Osteocyte (in vitro differentiated cells): ENCODE measurements at places on chromosomes 2 and 18. TPM values are rescaled to one million over a fixed set of nuclear protein-coding genes. Genes with fewer than 3 reads are reported as not detected.

- no peak overlapping the region for H3K4me3 ChIP-seq
- DNase-seq: no peak
- H3K27me3 ChIP-seq: no peaks in the 10 kb centered on the region
- no peaks in the 10 kb centered on the region for H3K36me3 ChIP-seq
- no peaks in the 10 kb centered on the region for H3K4me1 ChIP-seq
- H3K27ac ChIP-seq: no peak overlapping the region
Measured at GRCh38 chr2:2142345-2142744, 188.7 kb downstream of the MYT1L start.

Gene LRRTM4
- not detected in 2 replicates for total RNA-seq

GRCh38 chr2:119713819-119714490 is 35.0 kb downstream of the TMEM177 start:
- DNase-seq: no peak
- no peaks in the 10 kb centered on the region for H3K36me3 ChIP-seq
- H3K27ac ChIP-seq: no peak overlapping the region
- no peaks in the 10 kb centered on the region for H3K4me1 ChIP-seq

Gene AOX1
- 0.97 and 1.7 TPM in 2 replicates for total RNA-seq

GRCh38 chr2:184581391-184581790 is 16.9 kb upstream of the ZNF804A start:
- H3K27ac ChIP-seq: no peak overlapping the region
- no peak for DNase-seq
- H3K4me1 ChIP-seq: no peaks in the 10 kb centered on the region
- H3K36me3 ChIP-seq: no peaks in the 10 kb centered on the region

- no peak overlapping the region for H3K4me3 ChIP-seq
- no peak for DNase-seq
- H3K4me1 ChIP-seq: no peaks in the 10 kb centered on the region
Measured at GRCh38 chr2:151481744-151482143, 72.0 kb downstream of the RIF1 start.

GRCh38 chr2:28442328-28442727 is 49.7 kb downstream of the FOSL2 start:
- no peaks in the 10 kb centered on the region for H3K27me3 ChIP-seq
- H3K4me1 ChIP-seq: peaks cover 14% of the 10 kb centered on the region
- no peaks in the 10 kb centered on the region for H3K36me3 ChIP-seq
- no peak overlapping the region for H3K4me3 ChIP-seq

Gene FBXO36
- 3.7 and 4.8 TPM in 2 replicates for total RNA-seq

GRCh38 chr2:23519334-23519651 is 134.3 kb downstream of the KLHL29 start:
- no peak overlapping the region for H3K4me3 ChIP-seq
- H3K36me3 ChIP-seq: no peaks in the 10 kb centered on the region
- no peak for DNase-seq
- H3K27ac ChIP-seq: no peak overlapping the region

- peaks cover 12% of the 10 kb centered on the region for H3K4me1 ChIP-seq
- DNase-seq: no peak
- peaks cover 58% of the 10 kb centered on the region for H3K27me3 ChIP-seq
- no peaks in the 10 kb centered on the region for H3K36me3 ChIP-seq
- no peak overlapping the region for H3K27ac ChIP-seq
Measured at GRCh38 chr2:119435081-119435952, 3.7 kb downstream of the TMEM37 start.

GRCh38 chr2:170277951-170278350 is 100.0 kb downstream of the MYO3B start:
- H3K4me3 ChIP-seq: no peak overlapping the region
- no peak for DNase-seq
- H3K27me3 ChIP-seq: peaks cover 50% of the 10 kb centered on the region
- H3K36me3 ChIP-seq: no peaks in the 10 kb centered on the region

Gene DLX2
- 17.4 and 17.6 TPM in 2 replicates for total RNA-seq
